CD8-positive, alpha-beta T cell (primary cell): ENCODE measurements at places on chromosomes 16 and 17.

DNA sequence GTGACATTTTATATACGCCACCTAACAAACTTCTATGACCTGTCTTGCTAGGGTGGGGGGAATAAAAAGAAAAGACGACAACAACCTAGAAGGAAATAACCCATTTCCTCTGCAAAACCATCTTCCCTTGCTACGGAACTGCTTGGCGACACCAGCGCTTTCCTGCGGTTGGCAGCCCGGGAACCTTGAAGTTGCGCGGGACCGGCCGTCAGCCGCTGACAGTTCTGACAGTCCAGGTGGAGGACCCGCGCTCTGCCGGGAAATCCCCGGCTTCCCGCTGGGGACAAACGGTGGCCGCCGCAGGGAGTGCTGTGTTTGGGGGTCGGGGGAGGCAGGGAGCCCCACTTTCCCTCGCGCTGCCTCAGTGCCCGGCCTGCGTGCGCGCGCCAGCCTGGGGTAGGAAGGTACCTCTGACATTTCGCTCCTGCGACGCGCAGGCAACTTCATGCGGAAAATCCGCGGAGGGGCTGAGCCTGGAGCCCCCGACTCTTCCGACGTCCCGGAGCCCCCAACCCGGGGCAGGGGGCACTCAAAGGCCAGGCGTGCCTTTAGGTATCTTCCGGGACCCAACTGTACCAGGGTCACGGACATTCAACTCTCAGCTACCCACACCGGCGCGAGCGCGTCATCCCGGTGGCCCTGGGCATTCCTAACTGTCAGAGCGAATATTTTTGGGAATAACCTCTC lies 516 bp downstream of the SLC16A6 start:
- DNase-seq, result peak; percentile 66

DNA sequence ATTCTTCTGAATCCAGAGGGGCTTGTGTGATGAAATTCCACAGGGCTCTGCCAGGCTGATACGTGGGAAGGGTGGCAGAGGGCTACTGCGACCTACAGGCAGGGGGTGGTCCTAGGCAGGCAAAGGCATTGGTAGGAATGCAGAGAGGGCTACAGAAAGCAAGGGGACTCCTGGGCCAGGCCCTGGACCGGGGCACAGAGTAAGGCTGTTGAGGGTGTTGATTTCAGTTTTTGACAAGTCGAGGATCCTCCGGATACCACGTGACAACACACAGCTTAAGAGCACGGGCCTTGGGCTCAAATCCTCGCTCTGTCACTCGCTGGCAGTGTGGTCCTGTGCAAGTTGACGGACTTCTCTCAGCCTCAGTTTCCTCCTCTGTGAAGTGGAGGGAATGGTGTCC lies 19.1 kb upstream of the DOC2B start:
- no peak for DNase-seq

DNA sequence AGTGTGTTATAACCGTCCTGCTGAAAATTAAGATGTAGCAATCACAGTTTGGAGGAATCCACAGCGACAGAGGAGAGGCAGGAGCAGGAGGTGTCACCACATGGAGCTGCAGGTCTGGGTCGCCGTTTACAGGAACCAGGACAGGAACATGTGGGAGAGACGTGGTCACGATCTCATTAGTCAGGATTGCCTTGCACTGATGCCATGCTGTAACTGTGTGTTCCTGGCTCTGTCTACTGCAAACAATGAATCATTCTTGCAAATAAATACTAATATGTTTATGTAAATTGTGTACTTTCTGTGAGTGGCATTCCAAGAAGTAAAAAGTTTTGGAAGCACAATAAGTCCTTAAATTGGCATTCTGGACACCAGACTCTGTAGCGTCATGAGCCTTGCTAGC lies 271.8 kb downstream of the CPPED1 start:
- DNase-seq, result no peak

DNA sequence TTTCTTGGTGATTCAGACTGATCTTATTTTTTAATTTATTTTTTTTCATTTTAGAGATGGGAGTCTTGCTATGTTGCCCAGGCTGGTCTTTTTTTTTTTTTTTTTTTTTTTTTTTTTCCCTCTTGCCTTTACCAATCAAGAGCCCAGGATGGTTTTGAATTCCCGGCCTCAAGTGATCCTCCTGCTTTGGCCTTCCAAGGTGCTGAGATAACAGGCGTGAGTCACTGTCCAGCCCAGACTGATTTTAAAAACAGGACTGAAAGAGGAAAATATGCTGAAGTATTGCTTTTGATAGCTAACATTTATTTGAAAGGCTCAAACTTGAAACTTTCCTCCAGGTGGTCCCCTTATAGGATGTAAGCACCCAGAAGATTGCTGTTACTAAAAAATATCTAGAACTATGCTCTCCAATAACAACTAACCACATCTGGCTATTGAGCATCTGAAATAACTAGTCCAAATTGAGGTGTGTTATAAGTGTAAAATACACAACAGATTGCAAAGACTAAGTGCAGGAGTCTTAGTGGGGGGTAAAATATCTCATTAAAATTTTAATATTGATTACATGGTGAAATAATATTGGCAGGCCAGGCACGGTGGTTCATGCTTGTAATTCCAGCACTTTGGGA lies 15.8 kb upstream of the BRIP1 start:
- DNase-seq, result no peak

DNA sequence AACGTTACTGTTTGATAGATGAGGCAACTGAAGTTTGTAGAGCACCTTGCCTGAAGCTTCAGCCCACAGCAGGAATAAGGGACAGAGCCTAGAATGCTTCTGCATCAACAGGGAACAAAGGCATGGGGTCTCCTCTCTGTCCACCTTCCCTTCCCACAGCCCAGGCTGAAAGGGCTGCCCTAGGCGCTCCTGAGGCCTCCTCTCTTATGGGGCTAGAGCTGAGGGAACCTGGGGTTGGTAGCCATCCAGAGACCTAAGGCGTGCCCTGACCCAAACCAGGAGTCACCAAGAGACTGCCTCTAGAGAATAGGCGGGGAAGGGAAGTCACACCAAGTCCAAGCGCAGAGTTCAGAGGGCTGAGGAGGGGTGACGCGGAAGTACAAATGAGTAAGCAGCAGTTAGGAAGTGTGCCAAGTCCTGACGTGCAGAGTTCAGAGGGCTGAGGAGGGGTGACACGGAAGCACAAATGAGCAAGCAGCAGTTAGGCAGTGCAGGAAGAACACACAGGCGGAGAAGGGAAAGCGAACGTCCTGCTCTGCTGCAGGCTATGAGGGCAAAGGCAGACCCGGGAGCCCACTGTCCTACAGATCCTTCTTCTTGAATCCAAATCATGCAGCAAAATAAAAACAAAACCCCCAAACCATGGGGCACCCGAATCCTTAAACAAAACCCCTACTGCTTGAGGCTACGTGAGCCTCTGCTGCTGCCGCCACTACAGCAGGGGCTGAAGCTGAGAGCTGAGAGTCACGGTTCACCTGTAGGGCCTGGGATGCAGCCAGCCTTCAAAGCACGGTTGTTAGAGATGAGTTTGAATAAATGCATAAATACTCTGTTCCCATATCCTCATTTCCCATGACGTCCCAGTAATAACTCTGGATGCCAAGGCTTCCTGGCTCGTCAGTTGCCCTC lies 2.7 kb upstream of the SPG7 start:
- DNase-seq, result peak; percentile 94

- DNase-seq, result no peak
These were observed 239.8 kb downstream of the CHD9NB start for GRCh38 chr16:52812678-52813556.

- DNase-seq, result no peak
These were observed 33.8 kb upstream of the DDX52 start for GRCh38 chr17:37677021-37677420.

GRCh38 chr17:17910060-17910459 lies 62.1 kb downstream of the TOM1L2 start:
- DNase-seq, result no peak

DNA sequence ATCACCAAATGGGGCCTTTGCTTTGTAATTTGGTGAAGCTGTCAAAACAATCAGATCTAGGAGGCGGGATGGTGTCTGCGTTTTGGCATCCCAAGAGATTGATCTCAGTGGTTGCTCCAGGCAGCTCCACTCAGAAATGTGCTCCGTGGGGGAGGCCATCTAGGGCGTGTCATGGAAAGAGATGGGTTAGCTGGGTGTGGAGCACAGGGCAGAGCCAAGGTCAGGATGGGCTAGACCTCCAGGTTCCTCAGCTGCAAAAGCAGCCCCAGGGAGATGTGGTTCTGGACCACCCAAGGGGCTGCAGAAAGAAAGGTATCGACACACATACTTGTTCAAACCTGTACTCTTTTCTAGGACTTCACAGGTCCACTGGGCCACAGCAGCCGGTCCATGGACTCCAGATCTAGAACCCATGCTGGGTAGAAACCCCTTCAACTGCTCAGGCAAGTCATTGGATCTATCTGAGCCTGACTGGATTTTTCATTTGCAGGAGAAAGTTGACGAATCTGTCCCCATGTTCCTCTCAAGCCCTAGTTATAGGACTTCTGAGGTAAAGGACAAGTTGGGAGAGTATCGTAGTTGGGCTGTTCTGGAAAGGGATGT lies 270.2 kb upstream of the RPL38 start:
- no peak for DNase-seq

DNA sequence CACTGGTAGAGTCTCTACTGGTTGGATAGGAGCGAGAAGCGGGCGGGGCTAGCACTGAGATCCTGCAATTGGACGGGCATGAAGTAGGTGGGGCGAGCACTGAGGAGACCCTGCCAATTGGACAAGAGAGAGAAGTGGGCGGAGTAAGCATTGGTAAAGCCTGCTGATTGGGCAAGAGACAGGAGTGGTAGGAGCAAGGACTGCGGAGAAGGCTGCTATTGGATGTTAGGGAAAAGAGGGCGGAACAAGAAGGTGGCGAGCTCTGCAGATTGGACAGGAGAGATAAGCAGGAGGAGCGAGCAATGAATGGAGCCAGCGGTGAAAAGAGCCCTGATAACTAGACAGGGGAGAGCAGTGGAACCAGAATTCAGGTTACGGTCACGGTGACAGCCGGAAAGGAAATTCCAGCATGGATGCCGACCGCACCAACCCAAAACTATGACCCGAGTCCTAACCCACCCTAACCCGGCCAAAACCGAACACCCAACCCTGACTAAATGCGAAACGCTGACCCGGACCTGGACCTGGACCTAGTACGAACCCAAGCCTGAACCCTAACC lies 4.8 kb downstream of the SCGB1C2 start:
- no peak for DNase-seq

- DNase-seq, result no peak
These were observed 20.2 kb upstream of the GSE1 start for GRCh38 chr16:85592700-85593493.

- DNase-seq, result no peak
These were observed 12.4 kb downstream of the MPRIP start for GRCh38 chr17:17054636-17055035.

GRCh38 chr17:74652020-74652419 lies 28.5 kb upstream of the CD300E start:
- DNase-seq, result no peak

DNA sequence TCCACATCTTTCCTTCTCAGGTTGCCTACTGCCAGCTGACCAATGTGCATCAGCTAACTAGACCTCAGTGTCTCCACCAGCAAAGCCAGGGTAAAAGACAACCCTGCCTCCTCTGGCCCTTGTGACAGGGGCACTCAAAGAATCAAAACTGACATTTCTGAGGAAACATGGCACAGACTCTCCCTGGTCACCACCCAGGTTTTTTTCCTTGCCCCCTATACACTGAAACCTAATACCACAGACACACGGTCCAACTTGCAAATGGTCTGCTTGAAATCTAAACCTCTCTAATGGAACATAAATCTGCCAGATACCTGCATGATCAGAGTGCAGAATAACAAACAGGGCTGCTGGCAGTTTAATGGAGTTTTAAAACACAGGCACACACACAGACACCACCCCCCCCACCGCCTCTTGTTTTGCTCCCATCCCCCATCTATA lies 19.5 kb upstream of the CORO6 start:
- no peak for DNase-seq

- DNase-seq, result peak; percentile 15
These were observed 240.0 kb downstream of the C16orf95 start for GRCh38 chr16:87076950-87077749.

- DNase-seq, result no peak
These were observed 173.6 kb downstream of the IRF8 start for GRCh38 chr16:86072328-86073102.

DNA sequence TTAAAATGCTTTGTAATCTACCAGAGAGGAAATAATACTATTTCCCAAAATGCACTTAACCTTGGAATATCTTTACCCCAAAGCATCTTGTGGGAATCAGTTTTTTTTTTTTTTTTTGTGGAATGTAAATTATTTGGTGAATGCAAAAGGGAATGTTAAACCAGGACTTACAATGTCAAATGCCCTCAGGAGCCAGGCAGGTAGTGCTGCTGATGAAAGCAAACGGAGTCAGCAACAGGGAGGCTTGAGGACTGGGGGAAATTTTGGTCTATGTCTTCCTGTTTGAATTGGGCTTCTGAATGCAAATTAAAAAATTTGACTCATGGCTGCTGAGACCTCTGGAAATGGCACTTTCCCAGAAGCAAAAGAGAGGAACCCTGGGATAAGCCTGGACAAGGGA lies 96.5 kb upstream of the NLRP1 start:
- no peak for DNase-seq

GRCh38 chr16:19771040-19771439 lies 53.0 kb downstream of the IQCK start:
- DNase-seq, result no peak

DNA sequence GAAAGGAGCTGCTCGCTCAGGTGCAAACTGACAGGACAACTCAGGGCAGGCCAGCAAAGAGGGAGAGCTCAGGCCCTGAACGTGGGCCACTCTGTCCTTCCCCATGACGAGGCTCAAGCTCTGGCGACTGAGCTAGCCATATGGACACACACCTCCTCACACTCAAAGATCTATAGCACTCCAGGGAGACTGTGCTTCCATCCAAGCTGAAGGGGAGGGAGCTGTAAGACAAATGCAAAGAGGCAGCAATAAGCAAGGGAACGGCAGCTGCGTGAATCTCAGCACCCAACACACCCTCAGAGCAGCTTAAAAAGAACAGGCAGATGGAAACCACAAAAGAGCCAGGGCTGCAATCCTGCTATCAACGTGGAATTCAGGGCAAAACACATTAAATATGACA lies 13.5 kb downstream of the NUDT16L1 start:
- DNase-seq, result no peak

GRCh38 chr17:77321649-77322513 lies 181.1 kb downstream of the SEC14L1 start:
- no peak for DNase-seq

DNA sequence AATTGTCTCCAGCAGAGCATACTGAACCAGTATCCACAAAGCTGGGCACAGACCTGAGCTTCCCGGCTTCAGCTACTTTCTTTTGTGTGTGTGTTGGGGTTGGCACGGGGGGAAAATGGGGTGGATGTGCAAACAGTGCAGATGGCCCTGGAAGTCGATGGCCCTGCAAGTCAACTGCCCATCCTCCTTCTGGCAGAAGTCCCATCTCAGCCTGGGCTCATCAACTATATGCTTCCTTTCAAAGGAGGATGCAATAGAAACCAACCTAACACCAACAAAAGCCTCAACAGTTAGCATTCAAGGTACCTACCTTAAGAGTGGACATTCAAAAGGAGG lies 55.7 kb downstream of the SOX9 start:
- DNase-seq, result no peak

- no peak for DNase-seq
These were observed 44.0 kb upstream of the ABCC11 start for GRCh38 chr16:48291303-48291702.
